SIG-M5 (cell line): ENCODE measurements at places on chromosomes 1 and 21.

GRCh38 chr1:225915538-225915991 lies 8.5 kb downstream of the PYCR2 start:
- no peak for DNase-seq

DNA sequence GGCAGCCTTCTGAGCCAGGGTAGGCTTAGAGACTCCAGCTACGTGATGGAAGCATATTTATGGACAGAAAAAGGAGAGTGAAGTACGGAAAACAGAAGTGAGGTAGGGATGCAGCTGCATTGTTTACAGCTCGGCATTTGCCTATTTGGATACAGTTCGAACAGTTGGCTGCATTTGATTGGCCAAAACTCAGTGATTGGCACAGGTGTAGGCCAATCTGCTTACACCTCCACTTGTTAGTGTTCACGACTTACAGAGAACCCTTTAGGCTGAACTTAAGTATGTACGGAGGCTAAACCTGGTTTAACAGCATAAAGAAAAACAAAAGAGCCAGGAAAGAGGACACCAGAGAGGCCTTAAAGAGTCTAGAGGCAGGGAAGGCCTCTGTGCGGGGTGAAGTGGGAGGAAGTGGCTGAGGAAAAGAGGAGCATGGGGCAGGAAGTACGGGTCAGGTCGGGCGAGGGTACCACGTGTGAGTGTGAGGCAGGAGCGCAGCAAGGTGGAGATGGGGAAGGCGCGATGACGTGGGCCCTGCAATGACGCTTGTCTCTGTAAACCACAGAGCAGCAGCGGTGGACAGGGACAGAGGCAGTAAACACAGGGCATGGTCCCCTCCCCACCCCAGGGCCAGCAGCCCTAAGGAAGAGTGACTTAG lies 32.0 kb downstream of the RSPH1 start:
- no peak for DNase-seq

GRCh38 chr1:6503884-6504602 lies 12.6 kb upstream of the PLEKHG5 start:
- DNase-seq: no peak

DNA sequence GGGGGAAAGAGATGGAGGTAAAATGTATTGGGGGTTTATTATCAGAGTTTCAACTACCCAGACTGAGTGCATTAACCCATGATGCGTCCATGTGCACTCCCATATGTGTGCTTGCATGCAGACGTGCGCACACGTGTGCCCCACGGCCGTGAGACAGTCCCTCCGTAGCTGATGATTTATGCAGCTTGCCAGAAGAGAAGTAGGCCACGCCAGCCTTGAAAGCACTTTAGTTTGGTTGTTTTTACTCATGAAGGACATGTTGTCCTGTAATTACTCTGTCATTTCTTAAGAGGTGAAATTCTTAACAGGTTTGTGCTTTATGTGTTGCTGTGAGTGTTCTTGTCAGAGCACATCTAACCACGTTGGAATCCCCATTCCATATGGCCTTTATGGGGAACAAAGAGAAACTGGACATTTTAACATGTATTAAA lies 467.8 kb downstream of the LMO4 start:
- DNase-seq: no peak

DNA sequence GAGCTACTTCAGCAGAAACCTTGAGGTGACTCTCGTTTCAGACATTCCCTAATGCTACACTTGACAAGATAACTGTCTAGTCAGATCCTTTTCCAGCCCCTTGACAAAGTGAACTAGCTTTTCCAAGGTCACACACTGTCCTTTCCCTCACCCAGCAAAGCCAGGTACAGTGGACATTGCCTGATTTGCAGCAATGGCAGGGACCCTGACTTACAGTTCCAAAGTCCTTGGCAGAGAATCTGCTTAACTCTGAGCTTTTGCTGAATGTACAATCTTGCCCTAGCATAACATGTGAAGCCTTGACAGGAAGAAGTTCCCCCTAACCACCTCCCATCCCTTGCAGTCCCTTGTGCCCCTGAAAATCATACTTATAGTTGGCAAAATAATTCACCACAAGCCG lies 37.1 kb downstream of the HSD3B2 start:
- DNase-seq: no peak

DNA sequence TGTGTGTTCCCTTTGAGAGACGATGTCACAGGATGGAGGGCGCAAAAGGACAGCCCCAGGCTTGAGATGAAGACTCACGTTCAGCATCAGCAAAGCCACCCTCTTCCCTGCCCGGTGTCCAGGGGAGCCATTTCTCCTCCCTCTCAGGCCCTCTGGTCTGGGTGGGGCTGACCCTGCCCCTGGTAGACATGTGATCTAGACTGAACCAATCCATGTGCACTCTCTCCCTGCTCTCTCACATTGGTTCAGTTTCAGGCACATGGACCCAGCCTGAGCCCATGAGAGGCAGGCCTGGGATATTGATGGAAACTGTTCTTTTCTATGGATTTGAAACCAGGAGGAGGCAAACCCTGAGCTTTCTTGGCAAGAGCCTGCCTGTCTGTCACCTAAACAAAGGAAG lies 115.6 kb upstream of the IGSF21 start:
- no peak for DNase-seq

DNA sequence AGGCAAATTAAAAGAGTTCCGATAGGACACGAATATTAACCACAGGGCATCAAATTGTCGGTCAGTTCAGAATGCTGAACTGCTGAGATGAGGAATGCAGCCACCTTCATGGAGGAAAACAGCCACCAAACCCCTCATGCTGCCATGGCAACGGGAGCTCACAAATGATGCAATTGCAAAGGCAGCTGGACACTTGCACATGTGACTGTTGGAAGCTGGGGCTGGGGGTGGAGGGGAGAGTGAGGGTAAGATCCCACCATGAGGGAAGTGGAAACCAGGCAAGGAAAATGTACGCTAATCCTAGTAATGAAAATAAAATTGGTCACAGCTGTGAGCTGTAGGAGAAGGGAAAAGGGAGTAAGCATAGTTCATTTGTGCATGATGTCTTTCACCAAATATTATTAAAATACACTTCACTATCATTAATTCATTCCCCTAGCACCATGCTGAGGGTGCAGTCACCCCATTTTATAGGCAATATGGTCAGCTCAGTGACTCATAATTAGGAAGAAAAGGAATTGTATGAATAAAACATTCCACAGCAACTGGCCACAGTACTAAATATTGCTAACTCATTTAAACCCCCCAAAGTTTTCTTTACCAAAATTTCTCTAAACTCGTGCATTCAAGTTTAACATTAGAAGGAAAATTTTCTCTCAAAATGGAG lies 15.3 kb downstream of the BECN2 start:
- DNase-seq: no peak

DNA sequence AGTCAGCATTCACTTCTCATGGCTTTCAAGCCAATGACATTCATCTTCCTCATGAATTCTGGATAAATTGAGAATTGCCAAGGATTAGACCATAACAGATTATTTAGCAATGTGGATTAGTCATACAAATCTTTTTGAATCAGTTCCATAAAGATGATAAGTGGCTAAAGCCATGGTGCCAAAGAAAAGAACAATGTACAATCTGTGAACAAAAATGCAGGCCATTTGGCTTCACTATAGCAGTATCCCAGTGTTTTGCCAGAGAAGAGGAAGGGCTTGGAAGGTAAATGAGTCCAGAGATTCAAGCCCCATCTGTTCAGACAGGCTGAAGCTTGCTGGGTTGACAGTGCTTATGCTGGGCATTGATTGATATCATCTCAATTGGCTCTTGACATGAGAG lies 376.4 kb upstream of the LRRC7 start:
- DNase-seq: no peak

DNA sequence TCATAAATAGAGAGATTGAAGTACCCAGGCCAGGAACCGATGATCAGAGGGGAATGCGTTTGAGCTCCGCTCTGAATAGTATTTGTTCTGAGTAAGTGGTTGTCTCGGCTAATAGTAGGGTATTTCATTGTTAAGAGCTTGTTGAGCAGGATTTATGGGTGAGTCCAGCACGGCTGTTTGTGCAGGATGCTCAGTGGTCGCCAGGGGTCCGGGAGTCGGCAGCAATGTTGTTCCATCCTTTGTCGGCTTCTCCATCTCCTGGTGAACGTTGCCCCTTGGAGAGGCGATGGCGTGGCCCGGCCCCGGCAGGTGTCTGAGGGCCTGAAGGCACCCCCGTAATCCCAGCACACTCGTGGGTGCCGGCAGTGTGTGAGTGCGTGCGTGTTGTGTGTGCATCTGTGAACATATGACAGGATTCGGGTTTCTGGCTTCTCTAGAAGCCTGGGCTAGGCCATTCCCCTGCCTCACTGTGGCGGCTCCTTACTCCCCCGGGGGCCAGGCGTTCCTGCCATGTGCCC lies 160.8 kb upstream of the ARHGEF16 start:
- no peak for DNase-seq

GRCh38 chr1:182237329-182237728 lies 154.3 kb downstream of the GLUL start:
- no peak for DNase-seq

DNA sequence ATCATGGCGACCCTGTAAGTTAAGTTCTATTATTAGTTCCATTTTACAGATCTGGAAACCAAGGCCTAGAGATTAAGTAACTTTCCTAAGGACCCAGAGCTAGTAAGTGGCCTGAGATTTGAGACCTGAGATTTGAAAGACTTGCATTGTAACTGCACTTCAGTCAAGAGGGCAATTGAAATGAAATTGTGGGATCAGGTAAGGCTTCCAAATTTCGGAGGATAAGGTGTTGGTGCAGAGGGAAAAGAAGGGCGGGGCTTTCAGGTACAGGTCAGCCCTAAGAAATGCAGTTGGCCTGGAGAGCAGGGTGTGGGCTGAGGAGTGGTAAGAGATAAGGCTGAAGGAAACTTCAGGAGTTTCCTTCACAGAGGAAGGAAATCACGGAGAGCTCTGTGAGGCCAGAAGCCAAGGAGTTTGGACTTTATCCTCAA lies 51.1 kb downstream of the SLC16A1 start:
- no peak for DNase-seq

DNA sequence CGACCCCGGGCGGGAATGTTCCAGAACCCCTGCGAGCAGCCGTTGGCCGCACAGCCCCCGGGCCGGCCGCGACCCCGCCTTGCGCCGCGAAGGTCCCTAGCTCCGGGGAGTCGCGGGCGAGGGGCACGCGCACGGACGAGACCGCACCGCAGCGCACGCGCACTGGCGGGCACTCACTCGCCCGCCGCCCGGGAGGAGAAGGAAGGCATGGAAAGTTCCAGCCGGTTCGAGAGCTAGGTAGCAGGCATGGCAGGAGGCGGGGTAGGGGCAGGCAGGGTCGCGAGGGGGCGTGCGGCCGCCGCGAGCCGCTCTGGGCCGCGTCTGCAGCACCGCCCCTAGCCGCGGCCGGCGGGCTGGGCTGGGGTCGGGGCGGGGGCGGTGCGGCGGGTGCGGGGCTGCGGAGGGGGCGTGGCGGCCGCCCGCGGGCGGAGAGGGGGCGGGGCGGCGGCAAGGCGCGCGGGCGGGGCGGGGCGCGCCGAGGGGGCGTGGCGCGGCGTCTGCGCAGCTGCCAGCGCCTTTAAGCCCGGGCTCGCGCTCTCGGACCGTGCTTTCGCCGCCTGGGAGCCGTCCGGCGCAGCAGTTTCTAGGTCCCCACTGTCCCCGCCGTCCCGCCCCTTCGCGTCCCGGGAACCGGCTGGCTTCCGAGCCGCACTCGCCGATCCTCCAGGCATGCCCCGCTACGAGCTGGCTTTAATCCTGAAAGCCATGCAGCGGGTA lies at the start of the genes MRPS6 and SLC5A3:
Gene MRPS6 (plus strand): TSS at position 547 of the 717 bp plus-strand sequence. CDS start 123 bp downstream, at position 670.
Gene SLC5A3 (plus strand): TSS at position 547 of the 717 bp plus-strand sequence. CDS start 21,621 bp downstream, outside the sequence.
- DNase-seq: no peak

DNA sequence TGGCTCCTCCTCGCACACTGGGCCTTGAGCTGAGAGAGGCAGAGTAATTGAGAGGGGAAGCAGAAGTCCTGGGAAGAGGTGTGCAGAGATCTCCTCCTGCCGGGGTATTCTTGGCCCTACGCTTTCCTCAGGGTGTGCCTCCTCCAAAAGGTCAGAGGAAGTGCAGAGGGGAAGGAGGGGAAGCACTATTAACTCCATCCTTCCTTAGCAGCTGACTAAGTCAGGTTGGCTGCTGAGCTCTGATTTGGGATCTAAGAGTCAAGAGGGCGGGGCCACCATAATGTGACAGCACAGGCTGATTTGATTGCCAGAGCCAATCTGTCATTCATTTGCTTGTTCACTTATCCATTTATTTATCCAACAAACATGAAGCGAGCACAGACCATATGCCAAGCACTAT lies 12.3 kb downstream of the ATP2B4 start:
- no peak for DNase-seq

DNA sequence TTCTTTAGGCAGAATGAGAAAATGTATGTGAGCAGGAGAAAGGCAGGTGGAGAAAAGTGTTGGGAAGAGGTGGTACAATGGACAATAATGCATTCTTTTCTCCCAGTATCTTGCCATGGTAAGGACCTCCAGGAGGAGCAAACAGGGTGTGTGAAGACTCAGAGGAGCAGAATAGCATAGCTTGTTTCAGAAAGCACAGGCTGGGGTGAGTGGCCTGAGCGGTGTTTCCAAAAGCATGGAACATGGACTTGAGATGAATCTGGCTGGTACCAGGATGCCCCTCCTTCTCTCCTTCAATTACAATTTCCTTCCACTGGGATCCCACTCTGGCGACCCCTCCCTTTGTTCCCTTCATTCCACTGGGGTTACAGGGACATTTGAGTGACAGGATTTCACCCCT lies 123.4 kb upstream of the TNR start:
- DNase-seq: no peak

GRCh38 chr1:55140546-55140983 lies 74.6 kb downstream of the USP24 start:
- peak; percentile 29 for DNase-seq

DNA sequence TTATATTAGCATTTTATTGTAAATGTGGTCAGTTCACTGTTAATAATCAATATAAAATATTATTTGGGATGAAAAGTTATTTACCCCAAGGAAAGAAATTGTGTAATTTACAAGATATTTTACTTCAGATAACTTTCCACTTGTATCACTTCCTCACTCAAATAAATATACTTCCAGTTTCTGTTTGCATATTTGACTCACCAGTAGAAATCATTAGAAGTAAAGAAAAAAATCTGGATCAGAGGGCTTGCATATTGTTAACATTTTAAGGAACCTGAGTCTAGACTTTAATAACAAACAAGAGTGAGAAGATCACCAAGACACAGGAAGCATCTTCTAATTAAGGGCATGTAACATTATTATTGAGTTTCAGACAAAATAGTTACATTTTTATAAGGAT lies 347 bp upstream of the KRTAP20-4 start:
- DNase-seq: no peak

DNA sequence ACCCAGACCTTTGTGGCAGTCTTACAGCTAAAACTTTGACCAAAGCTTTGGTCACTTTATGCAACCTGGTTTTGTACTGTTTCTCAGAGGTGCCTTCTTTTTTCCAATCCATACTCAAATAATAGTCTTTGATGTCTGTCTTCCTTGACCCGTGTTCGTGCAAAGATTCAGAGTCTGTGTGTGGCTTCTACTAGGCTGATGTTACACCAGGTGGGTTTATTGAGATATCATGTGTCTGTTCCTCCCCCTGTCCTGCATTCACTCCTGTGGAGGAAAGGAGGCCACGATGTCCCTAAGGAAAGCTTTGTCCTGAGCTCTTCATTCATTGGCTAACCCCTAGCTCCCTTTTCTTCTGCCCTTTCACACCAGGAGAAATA lies 15.0 kb upstream of the IKBKE start:
- no peak for DNase-seq
